ENCODE measurements at places on chromosomes 16 and 17.

DNA sequence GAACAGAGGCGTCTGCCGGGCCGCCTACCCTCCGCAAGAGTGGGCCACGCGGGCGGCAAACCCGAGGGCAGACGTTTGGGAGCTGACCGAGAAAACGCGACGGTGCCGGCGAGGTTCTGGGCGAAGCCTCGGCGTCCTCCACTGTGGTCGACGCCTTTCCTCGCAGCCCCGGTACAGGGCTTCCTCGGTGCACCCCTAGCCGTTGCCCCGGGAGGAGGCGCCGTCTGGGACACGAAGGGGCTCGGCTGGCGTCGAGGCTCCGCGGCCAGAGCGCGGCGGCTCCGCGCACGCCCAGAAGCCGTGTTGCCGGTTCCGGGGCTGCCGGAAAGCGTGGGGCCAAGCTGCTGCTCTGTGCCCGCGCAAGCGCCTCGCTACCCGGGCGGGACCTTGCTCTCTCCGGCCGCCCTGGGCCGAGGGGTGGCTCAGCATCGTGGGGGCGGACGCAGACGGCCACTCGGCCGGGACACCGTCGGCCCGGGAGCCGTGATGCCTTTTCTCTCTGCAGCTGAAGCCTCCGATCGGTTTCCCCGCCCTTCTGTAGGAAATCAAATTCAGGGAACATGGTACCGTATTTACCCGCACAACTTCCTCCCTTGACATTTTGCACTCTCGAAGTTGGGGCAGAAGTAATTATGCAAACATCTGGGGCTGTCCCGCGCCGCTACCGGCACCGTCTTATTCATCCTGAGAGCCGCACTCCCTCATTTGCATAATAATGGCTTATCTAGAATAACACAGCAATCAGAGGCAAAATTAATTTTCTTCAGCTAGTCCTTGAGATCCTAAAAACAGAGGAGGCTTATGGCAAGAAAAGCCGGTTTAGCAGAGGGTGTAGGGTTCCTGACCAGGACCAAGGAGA lies 7.3 kb upstream of the CBX8 start:
- DNase-seq: peak; percentile 58

DNA sequence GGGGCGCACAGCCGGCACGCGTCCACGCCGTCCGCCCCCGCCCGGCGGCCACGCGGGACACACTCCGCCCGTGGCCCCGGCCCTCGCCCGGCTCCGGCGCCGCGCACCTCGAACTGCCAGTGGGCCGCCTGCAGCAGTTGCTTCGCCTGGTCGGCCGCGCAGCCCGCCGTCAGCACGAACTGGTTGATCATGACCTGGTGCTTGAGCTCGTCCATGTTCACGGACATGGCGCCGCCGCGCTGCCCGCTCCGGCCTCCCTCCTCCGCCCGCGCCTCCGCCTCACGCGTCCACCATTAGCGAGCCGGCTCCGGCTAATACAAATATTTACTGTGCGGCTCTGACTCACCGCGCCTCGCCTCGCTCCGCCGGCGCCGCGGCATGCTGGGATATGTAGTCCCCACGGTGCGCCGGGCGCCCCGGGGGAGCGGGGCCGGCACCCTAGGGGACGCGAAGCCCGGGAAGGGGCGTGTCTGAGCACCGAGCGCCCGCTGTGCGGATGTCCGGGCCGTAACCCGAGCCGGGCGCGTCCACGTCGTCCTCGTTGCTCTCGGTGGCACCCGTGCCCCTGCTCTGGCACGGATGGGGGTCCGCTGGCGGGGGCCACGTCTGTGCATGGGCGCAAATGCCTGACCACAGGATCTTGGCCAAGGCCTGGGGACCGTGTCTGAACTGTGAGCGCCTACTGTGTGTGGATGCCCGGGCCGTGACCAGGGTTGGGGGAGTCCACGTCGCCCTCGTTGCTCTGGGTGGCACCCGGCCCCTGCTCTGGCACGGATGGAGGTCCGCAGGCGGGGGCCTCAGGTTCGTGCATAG lies at the start of gene UBALD1:
TSS of gene UBALD1 (minus strand) at position 318 of the 813 bp plus-strand sequence. CDS start at position 227, 91 bp downstream.
- peak; percentile 55 for DNase-seq

DNA sequence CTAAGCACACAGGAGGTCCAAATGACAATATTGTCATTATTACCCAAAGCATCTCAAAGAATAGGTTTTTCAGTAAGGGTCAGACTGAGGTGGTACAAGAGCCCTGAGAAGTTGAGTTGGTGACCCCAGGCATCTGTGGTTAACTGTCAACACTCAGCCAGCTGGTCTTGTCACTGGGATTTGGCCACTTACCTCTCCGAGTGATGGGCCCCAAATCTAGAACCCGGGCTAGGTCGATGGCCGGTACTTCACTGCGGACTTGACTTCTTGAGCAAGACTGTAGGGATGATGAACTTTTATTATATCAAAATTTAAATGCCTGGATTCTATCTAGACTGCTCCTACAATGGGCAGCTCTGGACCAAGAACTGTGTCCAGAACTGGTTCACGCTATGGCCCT lies 11.5 kb downstream of the GP2 start:
- no peak for DNase-seq

DNA sequence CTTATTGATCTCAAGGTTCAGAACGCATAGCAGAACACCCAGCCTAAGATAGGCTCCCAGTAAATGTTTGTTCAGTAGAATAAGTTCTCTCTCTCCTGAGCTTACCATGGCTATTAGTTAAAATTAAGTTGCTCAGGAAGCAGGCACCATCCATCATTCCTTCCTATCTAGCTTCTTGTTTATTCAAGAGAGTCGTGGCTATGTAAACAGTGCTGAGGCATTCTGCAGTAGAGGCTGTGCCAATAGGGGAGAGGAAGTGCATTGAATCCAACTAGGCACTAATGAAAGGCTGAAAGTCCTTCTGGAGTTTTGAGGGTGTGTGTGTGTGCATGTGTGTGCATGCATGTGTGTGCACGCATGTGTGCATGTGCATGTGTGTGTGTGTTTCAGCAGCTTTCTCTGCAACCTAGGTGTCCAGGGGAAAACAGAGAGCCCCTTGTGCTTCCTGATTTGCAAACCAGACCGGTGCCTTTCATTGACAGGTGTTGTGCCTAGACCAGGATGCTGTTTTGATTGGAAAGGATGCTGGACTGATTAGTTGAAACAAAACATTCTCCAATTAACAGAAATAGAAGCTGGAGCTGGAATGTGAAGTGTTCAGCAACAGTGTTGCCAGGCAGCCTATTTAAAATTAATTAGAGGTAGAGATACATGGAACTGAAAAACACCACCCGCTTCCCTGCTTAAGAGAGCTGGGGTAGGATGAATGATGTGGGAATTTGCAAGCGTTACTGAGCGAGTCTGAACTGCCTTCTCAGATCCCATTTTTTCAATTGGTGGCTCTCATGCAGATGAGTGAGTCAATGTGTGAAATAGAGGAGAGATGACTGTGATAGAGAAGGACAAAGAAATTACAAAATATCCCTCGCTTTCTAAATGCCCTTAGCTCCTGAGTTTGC lies 103.3 kb upstream of the CLEC3A start:
- DNase-seq: no peak

GRCh38 chr17:42531455-42532354 lies 4.3 kb upstream of the NAGLU start:
- DNase-seq: peak; percentile 37

- DNase-seq: peak; percentile 11
These were observed 36.6 kb upstream of the TMEM132E start for GRCh38 chr17:34542700-34543336.

GRCh38 chr17:54864636-54865356 lies 35.9 kb upstream of the TOM1L1 start:
- no peak for DNase-seq

DNA sequence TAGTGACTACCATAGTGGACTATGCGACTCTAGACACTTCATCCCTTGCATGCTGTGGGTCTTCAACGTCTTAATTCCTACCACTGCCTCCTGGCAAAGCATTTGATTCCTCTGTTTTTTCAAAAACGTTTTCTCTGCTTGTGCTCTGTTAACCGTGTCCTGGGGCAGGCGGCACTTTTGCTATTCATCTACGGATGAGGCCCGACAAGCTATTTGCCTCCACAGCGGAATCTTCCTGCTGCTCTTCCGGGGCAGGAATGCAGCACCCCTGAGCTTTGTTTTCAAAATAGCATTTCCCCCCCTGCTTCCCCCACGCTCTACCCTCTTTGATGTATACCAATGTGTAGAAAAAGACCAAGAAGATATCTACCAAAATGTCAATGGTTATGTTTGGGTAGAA lies 39.8 kb upstream of the METTL16 start:
- DNase-seq: no peak

- no peak for DNase-seq
These were observed 109.7 kb downstream of the C16orf95 start for GRCh38 chr16:87207509-87207908.

DNA sequence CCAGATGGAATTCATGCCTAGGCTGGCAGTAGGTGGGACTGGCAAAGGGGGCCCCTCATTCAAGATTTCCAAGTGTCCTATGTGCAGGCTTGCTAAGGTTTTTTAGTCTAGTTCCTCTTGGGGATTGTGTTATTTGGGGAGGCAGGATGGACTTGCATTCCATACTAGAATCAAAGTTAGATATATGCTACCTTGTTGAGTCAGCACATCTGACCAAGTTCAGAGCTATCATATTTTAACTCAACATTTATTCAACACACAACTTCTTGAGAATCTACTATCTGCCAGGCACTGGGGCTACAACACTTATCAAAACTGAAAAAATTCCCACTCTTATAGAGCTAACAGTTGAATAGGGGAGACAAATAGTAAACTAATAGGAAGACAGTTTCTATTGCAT lies 6.7 kb downstream of the GP2 start:
- DNase-seq: no peak

- no peak for DNase-seq
These were observed 146.6 kb downstream of the SHISA6 start for GRCh38 chr17:11387610-11388009.

DNA sequence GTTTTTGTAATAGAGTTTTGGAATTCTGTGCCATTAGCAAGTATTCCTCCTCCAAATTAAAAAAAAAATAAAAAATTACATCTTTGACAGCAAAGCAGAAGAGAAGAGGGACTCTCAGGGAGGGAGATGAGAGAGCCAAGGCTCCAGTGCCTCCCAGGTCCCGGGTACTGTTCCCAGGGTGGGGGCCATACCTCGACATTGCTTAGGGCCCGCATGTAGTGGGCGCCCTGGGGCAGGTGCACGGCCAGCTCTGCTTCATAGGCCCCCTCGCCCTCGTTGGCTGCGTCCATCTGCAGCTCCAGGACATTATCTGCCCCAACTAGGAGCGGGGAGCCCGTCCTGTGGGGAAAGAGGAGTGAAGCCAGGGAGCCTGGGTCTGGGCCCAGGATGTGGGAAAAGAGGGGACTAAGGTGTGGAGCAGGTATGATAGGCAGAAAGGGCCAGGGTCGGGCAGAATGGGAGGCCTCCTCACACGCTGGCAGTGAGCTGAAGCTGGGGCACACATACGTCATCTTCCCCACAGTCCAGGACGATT lies 11.2 kb downstream of the ITGA2B start:
- no peak for DNase-seq

DNA sequence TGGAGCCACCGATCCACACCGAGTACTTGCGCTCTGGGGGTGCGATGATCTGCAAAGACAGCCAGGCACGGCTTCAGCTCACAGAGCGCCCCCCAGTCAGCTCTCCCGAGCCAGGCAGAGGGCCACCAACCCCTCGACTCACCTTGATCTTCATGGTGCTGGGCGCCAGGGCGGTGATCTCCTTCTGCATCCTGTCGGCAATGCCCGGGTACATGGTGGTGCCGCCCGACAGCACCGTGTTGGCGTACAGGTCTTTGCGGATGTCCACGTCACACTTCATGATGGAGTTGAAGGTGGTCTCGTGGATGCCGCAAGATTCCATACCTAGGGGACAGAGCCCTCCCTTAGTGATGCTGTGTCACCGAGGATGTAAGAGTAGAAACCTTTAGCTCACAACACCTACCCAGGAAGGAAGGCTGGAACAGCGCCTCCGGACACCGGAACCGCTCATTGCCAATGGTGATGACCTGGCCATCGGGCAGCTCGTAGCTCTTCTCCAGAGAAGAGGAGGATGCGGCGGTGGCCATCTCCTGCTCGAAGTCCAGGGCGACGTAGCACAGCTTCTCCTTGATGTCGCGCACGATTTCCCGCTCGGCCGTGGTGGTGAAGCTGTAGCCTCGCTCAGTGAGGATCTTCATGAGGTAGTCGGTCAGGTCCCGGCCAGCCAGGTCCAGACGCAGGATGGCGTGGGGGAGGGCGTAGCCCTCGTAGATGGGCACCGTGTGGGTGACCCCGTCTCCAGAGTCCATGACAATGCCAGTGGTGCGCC lies 1.6 kb downstream of the ACTG1 start:
- DNase-seq: no peak
